ENCODE measurements at places on chromosomes 3 and 15.

DNA sequence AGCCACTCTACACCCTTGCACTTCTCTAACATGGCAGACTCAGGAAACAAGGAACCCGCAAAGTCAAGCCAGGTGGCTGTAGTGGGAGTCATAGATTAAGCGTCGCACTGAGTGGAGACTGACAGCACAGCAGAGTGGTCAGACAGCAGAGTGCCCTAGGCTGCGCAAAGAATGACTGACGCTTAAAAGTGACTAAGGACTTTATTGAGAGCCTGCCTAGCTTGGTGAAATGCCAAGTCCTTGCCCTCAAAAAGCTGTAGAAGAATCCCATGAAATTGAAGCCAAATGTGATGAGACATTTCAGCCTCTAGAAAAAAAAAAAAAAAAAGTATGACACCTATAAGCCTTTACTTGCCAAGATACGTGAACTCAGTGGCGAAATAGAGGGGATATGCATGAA is 30.2 kb downstream of the NCEH1 start:
- DNase-seq: no peak

GRCh38 chr15:85284497-85284896 is 95.9 kb upstream of the AKAP13 start:
- no peak for DNase-seq

DNA sequence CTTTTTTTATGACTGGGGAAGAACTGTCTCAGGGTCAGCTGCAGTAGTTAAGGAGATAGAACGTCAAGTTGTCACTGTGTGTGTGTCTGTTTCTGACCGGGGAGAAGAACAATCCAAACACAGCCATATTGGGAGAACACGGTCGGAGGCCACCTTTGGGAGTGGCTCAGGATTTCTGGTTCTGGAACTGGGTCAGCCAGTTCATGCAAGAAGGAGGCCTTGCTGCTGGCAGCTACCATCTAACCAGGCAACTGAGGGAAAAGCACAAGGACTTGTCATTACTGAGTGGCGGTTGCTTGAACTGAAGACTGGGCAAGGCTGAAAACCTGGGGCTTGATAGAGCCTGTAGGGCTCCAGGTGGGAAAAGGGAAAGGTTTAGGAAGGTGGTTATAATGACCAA is 24.6 kb downstream of the GLDN start:
- DNase-seq: no peak

DNA sequence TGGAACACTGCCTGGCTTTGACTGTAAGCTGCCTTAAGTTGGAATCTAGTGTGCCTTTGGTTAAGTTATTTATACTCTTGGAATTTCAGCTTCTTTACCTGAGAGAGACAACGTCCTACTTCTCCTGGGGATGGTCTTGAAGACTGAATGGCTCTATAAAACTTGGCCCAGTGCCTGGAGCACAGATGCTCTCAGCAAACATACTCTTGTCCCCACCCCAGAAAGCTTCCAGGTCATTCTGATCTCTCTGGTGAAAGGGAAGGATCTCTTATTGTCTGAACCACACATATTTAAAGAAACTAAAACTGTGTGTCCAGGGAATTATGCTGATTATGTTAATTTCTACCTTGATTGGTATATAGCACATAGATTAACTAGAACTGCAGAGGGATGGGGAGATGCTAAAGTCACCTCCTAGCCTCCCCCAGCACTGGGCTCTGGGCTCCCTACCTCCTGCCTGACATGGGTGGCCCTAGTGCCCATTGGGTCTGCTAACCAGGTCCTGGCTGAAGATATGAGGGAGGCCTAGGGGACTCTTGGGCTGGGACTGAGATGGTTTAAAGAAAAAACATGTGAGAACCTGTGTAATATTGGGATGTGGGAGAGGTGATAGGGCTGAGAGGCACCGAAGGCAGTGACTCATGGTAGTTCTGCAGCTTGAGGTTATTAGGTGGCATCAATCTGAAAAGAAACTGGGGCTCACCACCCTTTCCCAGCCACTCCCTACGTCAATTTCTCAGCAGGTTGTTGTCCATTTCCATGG is 171.0 kb downstream of the RPLP1 start:
- no peak for DNase-seq

- DNase-seq: no peak
These were observed 9.2 kb downstream of the RAB8B start for GRCh38 chr15:63198371-63199250.

DNA sequence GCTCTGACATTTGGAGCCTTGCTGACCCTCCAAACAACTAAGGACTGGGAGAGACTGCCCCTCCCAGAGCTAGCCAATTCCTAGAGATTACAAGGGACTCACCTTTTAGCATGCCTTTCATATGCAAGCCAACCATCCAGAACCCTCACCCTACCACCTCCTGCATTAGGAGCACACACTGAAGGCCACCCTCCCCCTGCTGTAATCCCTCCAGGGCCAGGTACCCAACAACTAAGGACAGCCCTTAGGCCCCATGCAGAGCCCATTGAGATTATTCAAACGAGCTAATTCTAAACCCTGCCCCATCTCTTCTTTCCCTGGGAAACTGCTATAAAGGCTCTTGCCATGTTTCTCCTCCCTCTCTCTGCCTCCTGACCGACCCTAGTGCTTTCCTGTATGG is 352.6 kb downstream of the ERC2 start:
- DNase-seq: no peak

DNA sequence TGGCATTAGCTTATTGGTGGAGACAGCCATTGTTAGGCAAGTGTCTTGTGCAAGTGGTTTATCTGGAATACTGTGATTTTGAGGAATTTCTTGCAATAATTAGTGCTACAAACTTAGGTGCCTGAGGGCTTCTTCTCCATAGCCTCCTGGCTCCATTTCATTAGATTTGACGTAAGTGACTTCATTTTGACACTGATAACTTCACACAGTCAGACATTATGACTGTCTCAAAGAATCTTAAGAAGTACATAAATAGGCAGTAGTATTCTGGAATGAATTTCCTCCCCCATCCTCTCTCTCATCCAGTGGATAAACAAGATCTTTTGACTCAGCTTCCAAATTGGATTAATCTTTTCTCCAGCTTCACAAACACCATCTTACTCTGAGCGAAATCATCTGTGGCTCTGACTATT is 19.0 kb downstream of the ARL14 start:
- DNase-seq: no peak

GRCh38 chr3:58242340-58242739 is 4.7 kb downstream of the ABHD6 start:
- DNase-seq: no peak

DNA sequence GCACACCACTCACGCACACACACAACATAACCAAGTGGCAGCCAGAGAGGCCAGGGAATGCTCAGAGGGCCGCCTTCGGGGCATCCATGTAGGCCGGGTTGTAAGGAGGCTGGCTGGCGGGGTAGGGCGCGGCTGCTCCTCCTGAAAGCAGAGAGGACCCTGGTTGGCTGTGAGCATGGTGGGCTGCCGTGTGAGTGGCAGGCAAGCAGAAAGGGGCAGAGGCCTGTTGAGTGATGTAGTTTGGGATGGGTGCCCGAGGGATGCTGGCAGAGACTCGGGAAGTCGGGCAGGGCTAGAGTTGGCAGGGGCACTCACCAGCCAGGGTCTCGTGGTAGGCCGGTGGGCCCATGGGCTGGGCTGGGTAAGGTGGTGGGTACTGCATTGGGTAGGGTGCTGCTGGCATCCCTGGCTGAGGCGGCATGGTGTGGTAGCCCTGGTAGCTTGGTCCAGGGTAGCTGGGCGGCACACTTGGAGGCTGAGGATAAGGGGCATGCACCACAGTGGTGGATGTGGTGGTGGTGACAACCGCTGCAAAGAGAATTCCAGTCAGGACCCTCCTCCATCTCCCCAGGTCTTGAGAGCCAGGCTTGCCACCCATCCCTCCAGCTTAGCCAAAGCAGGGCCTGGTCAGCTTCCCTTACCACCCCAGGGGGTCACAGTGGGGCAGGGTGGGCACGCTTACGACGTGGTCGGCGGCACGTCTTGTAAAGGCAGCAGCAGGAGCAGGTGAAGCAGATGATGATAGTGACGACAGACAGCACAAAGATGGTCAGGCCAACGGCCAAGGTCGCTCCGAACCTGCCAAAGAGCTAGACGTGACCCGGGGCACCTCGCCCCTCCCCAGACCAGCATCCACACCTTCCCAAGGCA is 22.7 kb downstream of the ATRIP start:
- DNase-seq: no peak
